Cardiac muscle cell (in vitro differentiated cells and primary cell): ENCODE measurements at places on chromosomes 1 and 21. TPM values are rescaled to one million over a fixed set of nuclear protein-coding genes. Genes with fewer than 3 reads are reported as not detected.

HHAT gene
- total RNA-seq = 5.0 and 8.4 TPM in 2 replicates

DNA sequence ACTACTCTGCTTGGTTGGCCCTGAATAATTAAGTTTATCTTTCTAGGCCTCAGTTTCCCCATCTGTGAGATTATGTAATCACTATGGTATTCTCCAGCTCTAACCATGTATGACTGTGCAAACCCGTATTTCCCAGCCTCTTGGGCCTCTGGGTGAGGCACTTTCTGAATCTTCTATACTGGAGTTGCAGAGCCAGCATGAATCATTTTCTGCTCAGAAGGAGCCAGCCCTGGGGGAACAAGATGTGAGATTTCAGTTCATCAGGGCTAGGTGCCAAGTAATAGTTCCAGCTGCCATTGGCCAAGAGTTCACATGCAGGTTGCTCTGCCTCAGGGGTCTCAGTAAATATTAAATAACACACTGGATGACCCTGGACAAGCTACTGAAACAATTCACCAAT lies 47.7 kb upstream of the USP24 start:
- DNase-seq = peak; percentile 61

- DNase-seq = no peak
These were observed 37.0 kb upstream of the PRSS38 start for GRCh38 chr1:227778401-227778947.

DNA sequence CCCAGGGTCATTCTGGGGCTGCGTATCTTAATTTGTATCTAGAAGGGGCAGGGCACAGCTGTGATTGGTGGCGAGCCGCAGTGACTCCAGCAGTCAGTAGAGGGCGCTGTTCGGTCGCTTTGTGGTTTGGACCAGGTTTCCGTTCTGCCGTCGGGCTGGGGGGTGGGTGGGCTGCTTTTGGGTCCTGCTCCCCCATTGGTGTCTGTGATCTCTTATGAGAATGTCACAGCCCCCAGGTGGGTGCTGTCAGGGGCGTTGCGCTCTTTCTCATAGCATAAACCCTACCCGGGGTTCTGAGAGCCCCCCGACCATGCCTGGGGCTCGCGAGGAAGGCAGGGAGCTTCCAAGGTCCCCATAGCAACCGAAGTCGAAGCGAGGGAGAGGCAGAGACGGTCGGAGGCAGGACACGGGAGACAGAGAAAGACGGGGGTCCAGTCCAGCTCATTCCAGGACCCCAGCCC lies 5.4 kb downstream of the TFF3 start:
- peak; percentile 33 for DNase-seq

GRCh38 chr1:40948741-40949443 lies 30.6 kb upstream of the CTPS1 start:
- peak; percentile 73 for DNase-seq

AADACL4 gene
- not detected in 2 replicates for total RNA-seq

GRCh38 chr21:15742052-15742670 lies 12.4 kb downstream of the USP25 start:
- DNase-seq = peak; percentile 17

- no peak for DNase-seq
These were observed 478.9 kb upstream of the CAMK1G start for GRCh38 chr1:209104646-209105045.

GRIK3 gene
- total RNA-seq = 0.09 TPM in 1 of 2 replicates, not detected in the other

DNA sequence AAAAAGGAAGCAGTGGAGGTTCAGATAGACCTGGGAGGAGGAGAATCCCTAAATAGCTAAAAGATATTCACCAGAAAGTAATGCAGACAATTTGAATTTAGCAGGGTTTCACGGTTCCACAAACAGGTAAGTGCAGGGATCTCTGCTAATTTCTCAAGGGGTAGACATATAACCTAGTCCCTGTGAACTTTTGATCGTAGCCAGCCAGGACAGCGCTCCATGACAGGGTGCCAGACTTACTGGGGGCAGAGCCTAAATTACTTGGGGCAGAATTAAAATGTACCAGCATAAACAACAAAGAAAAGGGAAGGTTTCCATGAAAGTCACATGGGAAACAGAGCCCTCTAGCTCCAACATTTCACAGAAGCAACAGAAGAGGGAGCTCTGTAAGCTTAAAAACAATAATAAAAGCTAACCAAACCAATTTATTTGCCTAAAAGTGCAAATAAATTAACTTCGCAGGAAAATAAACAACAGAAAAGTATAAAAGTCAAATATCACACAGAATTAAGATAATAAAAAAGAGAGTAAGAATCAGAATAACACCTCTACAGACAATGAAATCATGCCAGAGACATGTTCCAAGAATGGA lies 198.3 kb downstream of the DUSP10 start:
- peak; percentile 58 for DNase-seq

KIF14 gene
- total RNA-seq = 1.3 and 14.2 TPM in 2 replicates

GRHL3 gene
- 0.54 TPM in 1 of 2 replicates, not detected in the other for total RNA-seq

AGRN gene
- total RNA-seq = 95.5 and 154 TPM in 2 replicates

DNA sequence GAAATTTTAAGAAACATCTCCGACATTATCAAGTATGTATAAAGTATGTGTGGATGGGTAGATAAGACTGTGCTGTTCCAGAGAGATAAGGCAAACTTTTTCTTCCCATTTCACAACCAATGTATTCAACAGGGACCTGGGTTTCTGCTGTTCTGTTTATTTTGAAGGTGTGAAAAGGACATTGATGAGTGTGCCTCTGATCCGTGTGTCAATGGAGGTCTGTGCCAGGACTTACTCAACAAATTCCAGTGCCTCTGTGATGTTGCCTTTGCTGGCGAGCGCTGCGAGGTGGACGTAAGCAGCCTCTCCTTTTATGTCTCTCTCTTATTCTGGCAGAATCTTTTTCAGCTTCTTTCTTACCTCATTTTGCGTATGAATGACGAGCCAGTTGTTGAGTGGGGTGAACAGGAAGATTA lies 174.0 kb downstream of the CRB1 start:
- DNase-seq = peak; percentile 28
